ENCODE measurements at places on chromosomes 1 and 21.
A peak's percentile ranks its signal among the peaks of the same experiment; 100 is the strongest.

- DNase-seq, result peak; percentile 62
These were observed 82.2 kb upstream of the BMP8A start for GRCh38 chr1:39409055-39409816.

DNA sequence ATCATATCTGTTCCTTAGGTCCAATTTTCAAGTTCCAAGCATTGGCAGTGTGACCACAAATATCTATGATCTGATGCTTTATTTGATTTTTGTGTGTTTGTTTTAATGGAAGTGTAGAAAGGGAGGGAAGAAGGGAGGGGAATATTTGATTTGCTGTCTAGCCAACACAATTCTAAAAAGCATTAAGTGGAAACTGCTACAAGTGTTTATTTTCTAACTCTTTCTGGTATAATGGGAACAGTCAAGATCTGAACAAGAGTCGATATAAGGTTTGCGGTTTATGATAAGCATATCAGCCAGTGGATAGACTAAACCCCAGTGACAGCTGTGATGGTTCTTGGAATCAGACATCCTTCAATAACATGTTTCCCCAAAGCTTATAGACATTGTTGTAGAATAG is 267.8 kb upstream of the SNX7 start:
- no peak for DNase-seq

DNA sequence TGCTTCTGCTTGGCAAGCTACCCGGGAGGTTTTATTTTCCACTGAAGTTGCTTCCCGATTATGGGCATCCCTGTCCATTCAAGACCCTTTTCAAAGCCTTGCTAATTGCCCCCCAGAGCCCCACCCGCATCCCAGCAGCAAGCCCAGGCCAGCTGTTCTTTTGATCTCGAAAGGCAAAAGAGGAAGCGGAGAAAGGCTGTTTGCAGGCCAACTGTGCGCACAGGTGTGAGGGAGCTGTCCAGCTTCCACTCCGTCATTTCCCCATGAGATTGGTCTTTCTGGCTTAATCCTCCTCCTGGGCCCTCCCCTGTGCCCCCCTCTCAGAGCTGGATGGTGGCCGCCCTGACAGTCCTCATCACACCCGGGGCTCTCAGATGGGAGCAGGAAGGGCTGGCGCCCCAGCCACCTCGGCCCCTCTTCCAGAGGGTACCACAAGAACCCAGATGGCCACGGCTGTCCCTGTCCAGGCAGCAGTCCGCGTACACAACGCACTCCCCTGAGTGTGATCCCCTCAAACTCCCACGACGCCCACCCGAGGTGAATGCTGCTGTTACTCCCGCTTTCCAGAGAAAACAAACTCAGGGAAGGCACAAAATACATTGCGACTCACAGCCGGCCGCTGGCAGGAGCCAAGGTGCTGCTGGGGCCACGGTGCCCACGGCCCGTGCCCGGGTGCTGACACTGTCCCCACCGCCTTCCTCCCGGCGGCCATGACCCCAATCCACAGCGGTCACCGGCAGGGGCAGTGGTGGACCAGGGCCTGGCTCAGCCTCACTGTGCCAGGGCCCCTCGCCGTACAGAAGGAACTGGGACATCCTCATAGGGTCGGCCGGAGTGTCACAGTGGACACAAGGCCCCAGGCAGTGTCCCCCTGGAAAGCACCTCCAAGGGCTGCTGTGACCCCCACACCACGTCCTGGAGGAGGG is 121.9 kb downstream of the CRYAA start:
- no peak for DNase-seq

DNA sequence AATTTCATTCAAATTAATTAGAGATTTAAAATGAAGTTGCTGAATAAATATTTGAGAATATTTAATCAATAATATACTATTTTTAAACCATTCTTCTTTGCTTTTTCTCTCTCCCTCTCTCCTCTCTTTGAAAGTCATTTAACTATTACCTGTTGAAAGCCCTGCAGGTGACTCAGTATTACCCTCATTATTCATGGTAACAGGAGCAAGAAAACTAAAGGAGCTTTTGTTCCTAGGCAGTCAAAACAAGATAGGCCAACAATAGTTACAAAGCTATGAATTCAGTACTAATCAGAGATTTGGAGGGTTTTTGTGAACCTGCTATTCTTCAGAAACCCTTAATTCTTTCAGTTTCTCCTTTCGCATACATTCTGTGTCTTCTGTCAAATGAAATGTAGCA is 721.3 kb upstream of the NCAM2 start:
- no peak for DNase-seq

- no peak for DNase-seq
These were observed 58.6 kb upstream of the CD34 start for GRCh38 chr1:207969528-207969927.

GRCh38 chr1:4346131-4346530 is 308.3 kb upstream of the AJAP1 start:
- DNase-seq, result no peak

DNA sequence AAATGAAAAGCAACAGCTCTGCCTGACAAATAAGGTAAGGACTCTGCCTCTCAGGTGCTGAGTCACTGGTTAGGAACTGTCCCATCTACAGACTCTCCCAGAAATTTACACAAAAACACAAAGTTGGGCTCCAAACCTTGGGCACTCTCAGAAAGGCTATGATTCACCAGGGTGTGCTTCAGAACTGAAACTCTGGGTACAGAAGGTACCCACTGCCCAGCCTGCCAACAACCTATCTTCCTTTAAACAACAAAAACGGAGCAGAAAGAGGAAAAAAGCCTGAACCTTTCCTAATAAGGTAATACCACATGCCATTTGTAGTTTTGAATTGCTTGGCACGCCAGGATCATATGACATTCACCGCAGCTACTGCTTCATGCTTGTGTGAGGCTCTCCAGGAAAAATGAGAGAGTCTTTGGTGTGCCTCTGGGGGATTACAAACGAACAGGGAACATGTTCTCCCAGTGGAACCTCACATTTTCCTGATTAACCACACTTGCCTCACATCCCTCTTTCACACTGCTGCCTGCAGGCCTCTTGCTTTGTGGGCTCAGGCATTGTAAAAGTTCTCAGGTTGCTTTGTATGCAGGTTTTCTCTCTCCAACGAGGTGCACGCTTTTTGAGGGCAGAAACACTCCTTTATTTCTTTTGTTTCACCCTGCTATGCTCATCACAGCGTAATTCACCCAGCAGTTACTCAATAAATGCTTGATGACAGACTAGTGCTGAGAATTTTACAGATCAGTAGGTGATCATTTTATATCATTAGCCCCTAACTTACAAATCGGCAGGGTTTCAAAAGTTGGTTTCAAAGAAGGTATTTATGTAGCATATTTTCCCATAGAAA is 65.1 kb downstream of the GADD45A start:
- peak; percentile 75 for DNase-seq

- DNase-seq, result no peak
These were observed 4.2 kb downstream of the PANK4 start for GRCh38 chr1:2522230-2522629.

- no peak for DNase-seq
These were observed 115.4 kb downstream of the BCAR3 start for GRCh38 chr1:93566227-93566626.

DNA sequence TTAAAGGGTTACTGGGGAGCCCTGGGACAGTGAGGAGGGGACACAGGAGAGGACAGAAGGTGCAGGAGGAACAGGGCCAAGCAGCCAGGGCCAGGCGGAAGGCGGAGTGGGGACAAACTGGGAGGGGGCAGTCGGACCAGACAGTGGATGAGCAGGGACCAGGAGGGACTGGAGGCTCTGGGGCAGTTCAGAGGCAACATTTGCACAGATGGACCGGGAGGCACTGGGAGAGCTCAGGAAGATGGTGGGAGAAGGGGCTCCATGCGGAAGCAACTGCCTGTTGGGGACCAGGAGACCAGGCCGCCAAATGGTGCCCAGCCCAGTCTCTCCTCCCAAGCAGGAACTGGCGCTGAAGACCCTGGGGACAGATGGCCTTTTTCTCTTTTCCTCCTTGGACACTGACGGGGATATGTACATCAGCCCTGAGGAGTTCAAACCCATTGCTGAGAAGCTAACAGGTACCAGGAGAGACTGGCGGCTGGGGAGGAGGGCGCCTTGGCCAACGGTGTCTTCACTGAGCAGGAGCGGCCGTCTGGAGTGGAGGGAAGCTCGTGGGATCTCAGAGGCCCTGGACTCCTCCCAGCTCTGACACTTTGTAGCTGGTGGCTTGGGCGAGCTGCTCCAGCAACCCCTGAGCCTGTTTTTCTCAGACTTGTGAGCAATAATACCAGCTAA is 847 bp downstream of the SELENON start:
- no peak for DNase-seq

DNA sequence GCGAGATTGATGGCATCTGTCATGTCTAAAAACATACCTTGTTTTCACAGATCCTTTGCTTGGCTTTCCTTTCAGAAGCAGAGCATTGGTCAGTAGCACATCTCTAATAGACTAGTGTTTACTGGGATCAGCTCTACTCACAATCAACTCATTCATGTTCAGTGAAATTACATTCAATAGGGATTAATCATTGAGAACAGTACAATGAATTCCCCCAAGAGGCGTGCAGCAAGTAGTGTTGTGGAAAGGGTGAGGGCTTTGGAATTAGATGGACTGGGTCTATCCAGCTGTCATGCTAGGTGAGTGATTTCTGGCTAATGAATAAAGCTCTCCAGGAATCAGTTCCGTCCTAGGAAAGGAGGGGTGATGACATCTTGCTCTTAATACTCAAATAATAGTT is 155.2 kb upstream of the COA6 start:
- no peak for DNase-seq

- no peak for DNase-seq
These were observed 7.8 kb upstream of the LRRC8D start for GRCh38 chr1:89812992-89813391.

DNA sequence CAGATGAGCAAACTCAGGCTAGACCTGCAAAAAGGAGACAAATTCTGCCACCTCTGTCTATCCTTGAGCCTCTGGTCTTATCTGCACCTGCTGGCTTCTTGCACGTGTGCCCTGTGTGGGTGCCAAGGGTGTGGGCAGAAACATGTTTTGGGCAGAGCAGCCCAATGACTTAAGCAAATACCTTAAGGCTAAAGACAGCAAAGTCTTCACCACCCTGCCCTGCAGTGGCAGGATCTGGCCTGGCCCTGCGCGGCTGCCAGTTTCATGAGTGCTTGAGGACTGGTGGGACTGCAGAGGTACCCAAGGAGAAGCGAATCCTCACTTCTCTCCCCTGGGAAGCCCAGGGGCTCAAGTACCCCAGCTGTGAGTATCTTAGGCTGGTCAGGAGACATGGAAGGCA is 3.8 kb upstream of the SLC26A9 start:
- DNase-seq, result no peak

- no peak for DNase-seq
These were observed 4.5 kb downstream of the AJAP1 start for GRCh38 chr1:4658643-4659628.

GRCh38 chr1:13832100-13832499 is 132.1 kb downstream of the PRDM2 start:
- no peak for DNase-seq

GRCh38 chr1:198845851-198846250 is 207.0 kb downstream of the PTPRC start:
- no peak for DNase-seq

DNA sequence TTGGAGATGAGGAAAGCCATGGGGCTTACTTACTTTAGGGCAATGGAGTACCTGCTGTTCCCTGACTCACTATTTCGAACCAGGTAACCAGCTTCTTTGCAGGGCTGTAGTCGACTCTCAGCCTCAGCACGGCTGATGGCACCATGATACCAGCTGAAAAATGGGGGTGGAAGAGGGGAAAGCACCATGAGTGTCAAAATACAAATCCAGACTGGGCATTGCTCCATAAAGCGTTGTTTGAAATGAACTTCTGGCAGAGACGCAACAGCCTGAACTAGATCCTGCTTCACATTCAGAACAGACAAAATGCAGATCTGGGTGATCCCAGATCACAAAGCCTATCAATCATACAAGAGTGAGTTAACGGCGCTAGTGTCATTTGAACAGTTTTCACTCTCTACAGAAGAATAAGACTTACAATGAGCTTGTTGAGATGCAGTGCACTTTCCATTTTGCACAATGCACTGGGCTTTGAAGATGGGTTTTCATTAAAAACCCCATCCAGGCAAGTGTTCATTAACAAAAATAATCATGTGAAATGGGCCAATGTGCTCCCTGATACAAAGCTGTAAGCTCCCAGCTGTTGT is 16.0 kb upstream of the TDRD10 start:
- no peak for DNase-seq

- peak; percentile 82 for DNase-seq
These were observed 108.2 kb upstream of the GREM2 start for GRCh38 chr1:240719953-240720700.

- no peak for DNase-seq
These were observed 130.7 kb upstream of the DMRTA2 start for GRCh38 chr1:50553921-50554320.

DNA sequence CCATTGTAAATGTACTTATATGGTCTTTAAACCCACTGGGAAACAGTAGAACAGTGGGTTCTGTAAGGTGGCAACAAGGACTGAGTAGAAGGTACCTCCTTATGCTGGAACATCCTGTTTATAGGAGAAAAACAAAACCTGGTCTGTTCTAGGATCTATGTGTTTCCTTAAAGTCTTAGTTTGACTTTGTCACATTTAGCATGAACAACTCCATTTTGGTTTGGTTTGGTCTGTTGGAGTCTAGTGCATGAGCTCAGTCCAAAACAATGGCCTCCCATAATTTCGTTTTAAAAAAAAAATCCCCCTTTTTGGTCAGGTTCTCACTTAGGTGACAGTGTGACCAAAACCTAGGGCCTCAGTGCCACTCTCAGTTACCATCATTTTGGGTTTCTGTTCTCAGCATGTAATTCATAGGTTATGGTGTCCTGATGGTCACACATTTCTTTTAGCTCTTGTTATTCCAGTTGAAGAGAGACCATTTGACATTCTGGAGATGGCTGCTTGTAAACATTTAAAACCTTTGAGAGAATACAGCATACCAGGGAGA is 66.4 kb upstream of the IL12RB2 start:
- no peak for DNase-seq

DNA sequence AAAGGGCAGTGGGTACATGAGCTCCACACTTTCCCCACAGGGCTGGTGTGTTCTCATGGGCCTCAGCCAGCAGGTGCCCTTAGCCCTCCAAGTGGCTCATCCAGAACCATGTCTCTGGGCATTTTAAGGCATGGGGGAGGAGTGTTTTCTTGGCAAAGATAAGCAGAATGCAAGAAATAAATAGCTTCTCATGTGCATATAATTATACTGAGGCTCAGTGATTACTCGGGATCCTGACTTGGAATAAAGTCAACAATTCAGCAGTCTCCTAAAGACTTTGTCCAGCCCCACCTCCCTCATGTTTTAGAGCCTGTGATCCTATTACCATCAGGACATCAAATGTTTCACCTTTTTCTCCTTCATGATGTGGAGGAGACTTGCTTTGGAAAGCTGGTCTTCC is 92.7 kb upstream of the COG2 start:
- no peak for DNase-seq

- DNase-seq, result no peak
These were observed 49.9 kb upstream of the INSL5 start for GRCh38 chr1:66850989-66851388.

- DNase-seq, result peak; percentile 70
These were observed 1.2 kb upstream of the LHX9 start for GRCh38 chr1:197915862-197916499.

GRCh38 chr1:197465528-197466327 is 197.7 kb downstream of the CRB1 start:
- DNase-seq, result no peak

Measured in AG08395 (cell line).